ENCODE measurements at places on chromosomes 12 and 14. TPM values are rescaled to one million over a fixed set of nuclear protein-coding genes. Genes with fewer than 3 reads are reported as not detected.

GRCh38 chr12:121797937-121798786 is 4.7 kb upstream of the RHOF start:
- DNase-seq = no peak

- peak; percentile 50 for DNase-seq
These were observed 67.9 kb upstream of the USP15 start for GRCh38 chr12:62192180-62192902.

DNA sequence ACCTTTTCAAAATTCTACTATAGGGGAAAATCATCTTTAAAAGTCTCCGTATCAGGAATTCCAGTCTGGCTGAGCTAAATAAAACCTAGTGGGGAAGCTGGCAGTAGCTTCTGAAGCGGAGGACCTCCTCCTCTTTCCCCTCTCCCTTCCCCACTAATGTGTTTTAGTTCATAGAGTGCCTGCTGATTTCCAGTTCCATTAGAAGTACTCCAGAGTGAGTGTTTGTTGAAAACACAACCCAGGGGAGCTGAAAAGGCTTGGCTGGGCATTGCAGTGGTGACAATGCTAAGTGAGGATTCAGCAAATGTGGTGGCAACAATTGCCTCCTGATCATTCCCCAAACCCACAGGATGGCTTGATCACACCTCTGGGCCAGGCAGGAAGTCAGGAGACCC is 144.2 kb upstream of the FRMD6 start:
- no peak for DNase-seq

DNA sequence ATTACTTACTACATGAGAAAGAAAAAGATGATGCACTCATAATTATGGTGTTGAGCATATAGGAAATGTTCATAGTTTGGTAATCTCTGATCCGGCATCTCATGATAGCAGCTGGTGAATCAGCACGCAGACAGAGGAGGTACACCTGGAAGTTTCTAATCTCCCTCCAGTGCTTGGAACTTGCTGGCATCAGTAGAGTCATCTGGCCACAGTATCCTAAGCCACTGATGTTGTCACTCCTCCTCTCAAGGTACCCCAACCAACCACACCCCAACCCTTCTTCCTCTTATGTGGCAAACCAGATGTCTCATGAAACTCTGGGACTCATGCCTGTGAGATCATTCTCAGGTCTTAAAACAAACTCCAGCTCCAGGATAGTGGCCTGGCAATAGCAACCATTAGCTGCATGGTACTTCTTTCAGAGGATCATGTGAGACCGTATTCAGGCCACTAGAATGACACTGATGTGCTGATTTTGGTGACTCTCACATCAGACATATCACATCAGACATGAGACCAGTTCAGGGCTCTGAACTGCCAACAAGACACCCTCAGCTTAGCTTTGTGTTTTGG is 143.0 kb downstream of the RASSF9 start:
- no peak for DNase-seq

DNA sequence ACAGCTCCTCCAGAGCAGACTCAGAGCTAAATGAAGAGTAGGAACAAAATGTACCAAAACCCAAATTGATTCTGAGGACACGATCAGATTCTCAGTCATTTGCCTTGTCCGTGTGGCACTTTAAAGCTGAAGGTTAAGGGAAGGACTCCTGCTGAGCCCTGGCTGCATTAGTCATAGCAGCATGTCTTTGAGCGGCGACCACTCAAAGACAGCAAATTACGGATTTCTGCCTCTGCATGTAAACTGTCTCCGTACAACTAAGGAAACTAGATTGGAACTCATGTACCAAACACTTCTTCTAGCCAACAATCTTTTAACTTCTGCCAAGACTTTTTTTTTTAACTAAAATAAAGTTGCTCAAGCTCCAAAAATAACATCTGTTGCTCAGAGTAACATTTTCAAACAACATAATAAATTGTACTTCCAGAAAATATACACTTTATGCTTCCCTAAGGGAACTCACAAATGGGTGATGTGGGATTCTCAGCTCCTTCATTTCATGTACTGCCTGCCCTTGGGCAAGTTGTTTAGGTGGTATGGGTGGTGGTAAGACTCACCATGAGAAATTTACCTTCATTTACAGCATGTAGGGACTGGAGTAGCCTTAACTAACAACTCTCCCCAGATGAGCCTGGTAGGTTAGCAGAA is 56.1 kb downstream of the RERG start:
- no peak for DNase-seq

GRCh38 chr14:67477926-67478799 is 10.4 kb downstream of the TMEM229B start:
- DNase-seq = no peak

DNA sequence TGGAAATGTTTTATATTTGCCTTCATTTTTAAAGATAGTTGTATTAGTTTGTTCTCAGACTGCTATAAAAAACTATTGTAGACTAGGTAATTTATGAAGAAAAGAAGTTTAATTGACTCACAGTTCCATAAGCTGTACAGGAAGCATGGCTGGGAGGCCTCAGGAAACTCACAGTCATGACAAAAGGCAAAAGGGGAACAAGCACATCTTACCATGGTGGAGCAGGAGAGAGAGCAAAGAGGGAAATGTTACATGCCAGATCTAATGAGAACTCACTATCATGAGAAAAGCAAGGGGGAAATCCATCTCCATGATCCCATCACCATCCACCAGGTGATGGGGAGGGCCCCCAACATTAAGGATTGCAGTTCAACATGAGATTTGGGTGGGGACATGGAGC is 35.5 kb upstream of the UNC79 start:
- DNase-seq = no peak

- DNase-seq = no peak
These were observed 51.0 kb upstream of the SRSF5 start for GRCh38 chr14:69715725-69716477.

GRCh38 chr12:59005193-59005955 is 85.1 kb upstream of the LRIG3 start:
- no peak for DNase-seq

GRCh38 chr12:116542345-116542956 is 16.7 kb upstream of the MAP1LC3B2 start:
- no peak for DNase-seq

- no peak for DNase-seq
These were observed 150.7 kb upstream of the CPM start for GRCh38 chr12:69083689-69084088.

DNA sequence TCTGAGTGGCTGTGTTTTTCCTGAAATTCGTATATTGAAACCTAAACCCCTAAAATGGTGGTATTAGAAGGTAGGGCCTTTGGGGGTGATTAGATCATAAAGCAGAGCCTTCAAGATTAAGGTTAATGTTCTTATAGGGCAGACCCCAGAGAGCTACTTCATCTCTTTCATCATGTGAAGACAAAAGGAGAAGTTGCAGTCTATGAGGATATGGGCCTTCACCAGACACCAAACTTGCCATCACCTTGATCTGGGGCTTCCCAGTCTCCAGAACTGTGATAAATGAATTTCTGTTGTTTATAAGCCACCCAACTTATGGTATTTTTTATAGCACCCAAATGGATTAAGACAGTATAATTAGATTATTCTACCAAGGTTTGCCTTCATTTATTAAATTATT is 275.0 kb upstream of the ATP2B1 start:
- DNase-seq = no peak

- DNase-seq = no peak
These were observed 57.1 kb downstream of the NIN start for GRCh38 chr14:50773632-50774541.

- DNase-seq = no peak
These were observed 20.9 kb upstream of the SCFD1 start for GRCh38 chr14:30600922-30601918.

DNA sequence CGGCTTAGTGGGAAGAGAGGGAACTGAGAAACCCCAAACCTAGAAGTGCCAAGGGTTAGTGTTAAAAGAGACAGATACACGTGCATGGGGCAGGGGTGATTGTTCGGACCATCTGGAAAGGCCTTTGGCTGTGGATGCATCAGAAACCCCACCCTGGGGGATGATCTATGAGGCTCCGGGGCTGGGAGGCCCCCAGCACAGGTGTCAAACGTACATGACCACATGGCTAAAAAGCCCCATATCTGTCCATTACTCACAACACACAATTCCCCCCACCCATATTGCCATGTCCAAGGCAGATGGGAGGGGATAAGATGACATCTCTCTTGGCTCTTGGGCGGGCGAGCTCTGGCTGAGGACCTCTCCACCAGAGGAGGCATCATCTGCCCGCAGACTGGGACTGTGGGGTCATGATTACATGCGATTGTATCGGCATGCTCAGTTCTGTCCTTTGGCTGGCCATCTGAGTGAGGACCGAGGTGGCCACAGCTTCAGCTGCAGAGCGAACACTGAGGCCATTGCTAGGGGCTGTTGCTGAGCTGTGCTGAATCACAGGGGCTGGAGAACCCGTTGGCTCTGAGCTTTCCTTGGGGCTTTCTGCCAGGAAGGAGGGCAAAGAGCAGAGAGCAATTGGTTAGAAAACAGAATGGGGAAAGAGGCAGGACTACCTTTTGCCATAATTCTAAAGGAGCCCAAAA is 9.6 kb upstream of the NPFF start:
- DNase-seq = no peak

DNA sequence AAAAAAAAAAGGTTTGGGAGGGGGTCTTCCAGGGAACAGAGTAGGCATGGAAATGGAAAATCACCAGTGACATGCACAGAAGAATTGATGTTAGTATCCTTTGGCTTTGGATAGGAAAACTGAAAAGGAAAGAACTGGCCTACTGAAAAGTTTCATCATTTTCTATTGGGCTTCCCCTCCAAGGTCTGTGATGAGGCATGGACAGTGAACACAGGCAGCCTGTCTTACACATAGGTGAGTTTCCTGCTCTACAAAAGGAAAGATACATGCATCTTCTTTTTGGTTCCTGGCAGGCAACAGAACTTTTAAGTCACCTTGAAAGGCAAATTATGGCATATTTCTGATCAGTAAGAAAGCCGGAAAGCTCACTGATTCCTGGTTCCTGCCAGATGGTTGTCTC is 5.8 kb downstream of the BMAL2 start:
- no peak for DNase-seq

- DNase-seq = no peak
These were observed 89.6 kb upstream of the SOX5 start for GRCh38 chr12:24039113-24039525.

GRCh38 chr12:75533239-75533638 is 21.8 kb upstream of the KRR1 start:
- no peak for DNase-seq

- no peak for DNase-seq
These were observed 72.6 kb upstream of the CAPRIN2 start for GRCh38 chr12:30827101-30828066.

CD163 gene
- total RNA-seq = not detected

SLC17A8 gene
- total RNA-seq = not detected

KSR2 gene
- total RNA-seq = 0.08 TPM

CLEC6A gene
- not detected for total RNA-seq

PPM1H gene
- total RNA-seq = not detected

VRTN gene
- total RNA-seq = not detected

BICDL1 gene
- total RNA-seq = 140 TPM

BLOC1S1 gene
- 64.8 TPM for total RNA-seq
